ENCODE measurements at places on chromosomes 2 and 18. TPM values are rescaled to one million over a fixed set of nuclear protein-coding genes. Genes with fewer than 3 reads are reported as not detected.

The SANBR gene
- 2.1 TPM for total RNA-seq

The SPC25 gene
- 31.0 TPM for total RNA-seq

The CYTIP gene
- 610 TPM for total RNA-seq

The RUFY4 gene
- total RNA-seq: 1.8 TPM
